Urinary bladder (tissue), 4 donors: ENCODE measurements at places on chromosomes 7 and 10. TPM values are rescaled to one million over a fixed set of nuclear protein-coding genes. Genes with fewer than 3 reads are reported as not detected.

The CFAP69 gene
- 2.4 TPM for polyA plus RNA-seq

DNA sequence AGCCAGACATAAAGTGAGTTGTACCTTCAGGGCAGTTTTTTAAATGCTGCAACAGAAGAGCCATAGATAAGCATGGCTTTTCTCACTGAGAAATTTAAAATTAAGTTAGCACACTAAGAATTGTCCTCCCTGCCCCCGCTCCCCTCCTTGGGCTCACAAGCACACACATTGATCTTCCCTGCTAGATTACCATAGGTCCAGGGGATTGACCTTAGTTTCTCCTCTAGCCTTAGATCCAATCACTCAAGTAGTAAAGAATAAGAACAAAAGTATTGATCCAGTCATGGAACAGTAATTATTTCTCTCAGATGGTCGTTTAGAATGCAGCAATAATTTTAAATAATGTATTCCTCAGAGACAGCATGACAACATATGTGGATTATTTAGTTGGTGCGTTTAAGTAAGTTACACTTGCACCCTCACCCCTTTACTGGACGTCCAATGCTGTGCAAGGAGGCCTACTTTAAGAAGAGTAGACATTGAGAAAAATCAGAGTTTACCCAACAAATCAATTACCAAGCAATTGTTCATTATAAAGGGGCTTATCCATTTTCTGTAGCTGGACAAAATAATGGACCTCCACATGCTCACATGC lies 683.5 kb upstream of the GALNT17 start:
- DNase-seq: no peak

DNA sequence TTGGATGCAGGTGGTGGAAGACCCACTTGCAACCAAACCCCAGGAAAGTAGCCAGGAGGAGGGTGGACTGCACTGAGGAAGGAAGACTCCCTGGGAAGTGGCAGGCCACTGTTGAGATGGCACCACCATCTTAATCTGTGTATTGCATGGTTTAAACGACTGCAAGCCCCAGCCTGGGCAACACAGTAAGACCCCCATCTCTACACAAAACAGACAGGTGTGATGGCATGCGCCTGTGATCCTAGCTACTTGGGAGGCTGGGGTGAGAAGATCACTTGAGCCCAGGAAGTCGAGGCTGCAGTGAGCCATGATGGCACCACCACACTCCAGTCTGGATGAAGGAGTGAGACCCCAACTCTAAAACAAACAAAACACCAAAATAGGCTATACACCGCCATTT lies 9.7 kb upstream of the BCL7B start:
- no peak for DNase-seq

The SAMD9 gene
- polyA plus RNA-seq: 2.3 TPM

DNA sequence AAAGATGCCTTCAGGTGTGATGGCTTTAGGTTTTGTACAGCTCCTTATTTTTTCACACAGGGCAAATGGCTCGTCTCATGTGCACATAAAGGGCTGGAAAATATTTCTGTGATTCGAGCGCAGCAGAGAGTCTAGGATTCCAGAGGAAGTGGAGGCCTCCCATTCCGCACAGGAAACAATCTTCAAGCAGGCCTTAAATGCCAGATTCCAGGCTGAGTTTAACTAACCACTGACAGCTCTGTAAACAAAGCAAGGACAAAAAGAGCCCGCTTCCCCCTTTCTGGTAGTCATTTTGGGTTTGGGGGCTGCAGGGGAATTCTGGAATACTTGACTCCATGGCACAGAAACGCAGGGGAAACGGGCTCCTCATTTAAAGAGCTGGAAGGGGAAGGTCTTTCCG lies 87.2 kb downstream of the CALD1 start:
- peak; percentile 42 for DNase-seq

The GDF10 gene
- 1.8 TPM for polyA plus RNA-seq

DNA sequence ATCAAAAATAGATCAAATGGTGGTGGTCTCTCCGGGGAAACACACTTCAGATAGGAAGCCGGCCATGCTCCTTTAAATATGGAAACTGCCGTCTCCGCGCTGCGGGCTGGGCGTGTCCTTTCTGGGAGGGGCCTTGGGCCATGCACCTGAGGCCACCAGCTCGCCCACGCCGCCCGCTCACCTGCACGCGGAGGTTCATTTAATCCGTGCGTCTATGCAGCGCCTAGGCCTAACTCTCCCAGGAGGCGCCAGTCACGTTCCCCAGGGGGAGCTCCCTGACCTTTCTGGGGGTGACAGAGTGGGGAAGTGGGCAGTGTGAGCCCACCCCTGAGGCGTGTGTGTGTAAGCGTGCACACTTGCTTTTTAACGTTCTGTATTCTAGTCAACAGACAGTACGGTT lies 64.0 kb downstream of the C10orf143 start:
- DNase-seq: no peak

The AZGP1 gene
- 9.3 TPM for polyA plus RNA-seq

The SFTPA2 gene
- 0.32 TPM for polyA plus RNA-seq
